ENCODE measurements at places on chromosomes 4 and X.
A peak's percentile ranks its signal among the peaks of the same experiment; 100 is the strongest.

DNA sequence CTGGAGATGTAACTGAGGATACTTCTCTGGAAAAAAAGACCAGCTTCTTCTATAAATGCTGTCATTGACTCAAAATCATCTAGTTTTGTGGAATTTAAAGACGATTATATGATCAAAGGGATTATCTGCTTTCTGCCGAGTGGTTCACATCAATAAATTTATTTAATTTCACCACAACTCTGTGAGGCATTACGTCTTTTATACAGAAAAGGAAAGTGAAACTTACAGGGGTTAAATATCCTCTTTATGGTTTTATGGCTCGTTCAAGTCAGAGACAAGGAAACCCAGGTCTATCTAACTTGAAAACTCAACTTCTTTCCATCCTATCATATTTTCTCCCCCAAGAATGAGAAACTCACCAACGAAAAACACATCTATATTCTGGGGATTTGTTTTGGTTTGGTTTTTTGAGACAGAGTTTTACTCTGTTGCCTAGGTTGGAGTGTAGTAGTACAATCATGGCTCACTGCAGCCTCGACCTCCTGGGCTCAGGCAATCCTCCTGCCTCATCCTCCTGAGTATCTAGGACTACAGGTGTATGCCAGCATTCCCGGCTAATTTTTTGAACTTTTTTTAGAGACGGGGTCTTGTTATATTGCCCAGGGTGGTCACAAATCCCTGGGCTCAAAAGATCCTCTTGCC, 377.9 kb upstream of the EMCN start:
- DNase-seq = no peak

- peak; percentile 7 for DNase-seq
Measured at GRCh38 chr4:151276787-151277562, at the start of gene PRSS48. Gene PRSS48, plus strand, starts transcription at chr4:151277161. Its CDS starts 12 bp downstream, at chr4:151277173.

DNA sequence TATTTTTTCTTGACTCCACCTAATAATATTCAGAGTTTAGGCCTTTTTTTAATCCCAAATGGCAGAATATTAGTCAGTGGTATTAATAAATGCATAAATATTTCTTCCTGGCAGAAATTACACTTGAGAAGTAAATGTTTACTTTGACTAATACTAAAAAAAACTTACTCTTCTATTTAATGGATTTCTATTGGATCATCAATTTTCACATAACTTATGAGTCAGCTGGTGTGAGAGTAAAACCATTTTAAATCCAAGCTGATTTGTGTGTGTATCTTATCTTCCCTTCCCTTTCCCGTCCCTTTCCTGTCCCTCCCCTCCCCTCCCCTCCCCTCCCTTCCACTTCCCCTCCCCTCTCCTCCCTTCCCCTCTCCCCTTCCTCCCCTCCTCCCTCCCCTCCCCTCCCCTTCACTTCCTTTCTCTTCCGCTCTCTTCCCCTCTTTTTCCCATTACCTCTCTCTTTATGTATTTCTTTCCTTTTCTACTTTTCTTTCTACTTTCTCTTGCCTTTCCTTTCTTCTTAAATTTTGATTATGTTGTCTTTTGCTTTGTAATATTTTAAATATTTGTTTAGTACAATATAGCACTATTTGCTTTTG, 630.1 kb upstream of the EPHA5 start:
- DNase-seq = no peak

DNA sequence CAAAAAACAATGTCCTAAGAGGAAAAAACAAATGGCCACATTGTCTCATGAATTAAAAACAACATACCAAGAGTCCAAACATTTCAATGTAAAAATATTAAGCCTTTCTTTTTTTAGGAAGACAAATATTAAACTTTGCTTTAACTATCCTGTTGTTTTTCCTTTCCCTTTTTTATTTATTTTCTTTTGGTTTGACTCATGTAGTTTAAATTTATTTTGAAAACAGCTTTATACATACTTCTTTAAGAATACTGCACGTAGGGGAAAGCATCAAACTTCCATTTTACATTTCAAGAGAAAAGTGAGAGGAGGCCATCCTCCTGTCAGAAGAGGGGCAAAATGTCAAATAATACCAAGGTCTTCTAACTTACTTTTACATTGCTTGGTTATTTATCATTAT, 8.7 kb downstream of the GAB1 start:
- DNase-seq = no peak

DNA sequence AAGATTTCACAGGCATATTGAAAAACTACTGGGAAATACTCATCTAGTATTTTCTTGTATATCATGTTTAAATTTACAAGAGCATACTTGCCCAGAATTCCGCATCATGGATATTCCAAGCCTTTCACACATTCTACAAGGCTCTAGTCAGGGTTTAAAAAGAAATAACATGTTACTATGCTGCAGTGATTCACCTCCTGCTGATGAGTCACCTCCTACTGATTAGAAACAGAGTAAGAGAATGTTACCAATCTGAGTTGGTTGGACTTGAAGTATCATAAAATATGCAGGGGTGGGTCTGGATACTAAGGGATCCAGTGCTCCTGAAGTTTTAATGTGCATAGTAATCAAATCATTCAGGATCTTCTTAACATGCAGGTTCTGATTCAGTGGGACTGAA, 192.0 kb upstream of the ANK2 start:
- DNase-seq = no peak

DNA sequence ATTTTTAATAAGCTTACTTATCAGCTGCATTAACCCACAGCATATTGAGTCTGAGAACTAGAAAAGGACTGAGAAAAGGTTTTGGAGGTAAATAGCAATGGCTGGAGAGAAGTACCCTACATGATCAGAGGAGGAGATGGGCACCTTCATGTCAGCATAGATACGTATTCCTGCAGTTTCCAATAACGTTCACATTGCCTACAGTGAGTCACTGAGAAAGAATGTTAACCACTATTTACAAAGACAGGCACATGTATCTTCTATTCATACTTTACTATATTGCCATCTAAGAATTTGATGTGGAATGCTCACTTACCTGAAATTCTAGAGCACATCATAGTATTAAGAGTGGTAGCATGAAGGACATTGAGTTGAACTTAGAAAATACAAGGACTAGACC, 92.5 kb downstream of the TLL1 start:
- DNase-seq = no peak

GRCh38 chr4:20044966-20045365, 206.7 kb upstream of the SLIT2 start:
- no peak for DNase-seq
